ENCODE measurements at places on chromosomes 16 and 17.
A peak's percentile ranks its signal among the peaks of the same experiment; 100 is the strongest.

GRCh38 chr17:27892866-27893769 is at the start of gene LYRM9:
Gene LYRM9 (minus strand): TSS chr17:27893365. CDS start chr17:27882694, 10,671 bp downstream.
- DNase-seq: peak; percentile 84

- no peak for DNase-seq
Measured at GRCh38 chr17:39809221-39809620, 54.9 kb downstream of the IKZF3 start.

GRCh38 chr17:57355090-57355859 is 99.0 kb downstream of the MSI2 start:
- no peak for DNase-seq

- DNase-seq: no peak
Measured at GRCh38 chr16:58417600-58417999, 25.3 kb downstream of the GINS3 start.
